ENCODE measurements at places on chromosomes 1 and 21.

DNA sequence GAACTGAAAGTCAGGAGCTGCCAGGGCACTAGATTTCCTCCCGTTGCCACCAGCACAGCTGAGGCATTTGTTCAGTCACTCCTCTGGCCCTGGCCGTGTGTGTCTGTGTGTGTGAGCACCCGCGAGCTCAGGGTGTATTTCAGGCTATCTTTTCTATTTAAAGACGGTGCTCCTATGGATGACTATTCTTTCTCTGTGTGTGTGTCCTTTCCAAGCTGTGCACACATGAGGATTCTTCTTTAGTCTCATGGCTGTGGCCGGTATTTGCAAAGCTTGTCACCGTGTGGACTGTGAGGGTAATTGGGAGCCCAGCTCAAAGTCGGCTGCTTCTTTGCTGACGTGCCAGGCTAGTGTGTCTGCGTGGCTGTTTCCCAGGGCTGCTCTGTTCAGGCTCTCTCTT is 3.0 kb upstream of the KCND3 start:
- no peak for DNase-seq

- no peak for DNase-seq
Measured at GRCh38 chr1:65804584-65804983, 11.9 kb downstream of the PDE4B start.

GRCh38 chr1:244271691-244272308 is 179.9 kb downstream of the ADSS2 start:
- DNase-seq: no peak

DNA sequence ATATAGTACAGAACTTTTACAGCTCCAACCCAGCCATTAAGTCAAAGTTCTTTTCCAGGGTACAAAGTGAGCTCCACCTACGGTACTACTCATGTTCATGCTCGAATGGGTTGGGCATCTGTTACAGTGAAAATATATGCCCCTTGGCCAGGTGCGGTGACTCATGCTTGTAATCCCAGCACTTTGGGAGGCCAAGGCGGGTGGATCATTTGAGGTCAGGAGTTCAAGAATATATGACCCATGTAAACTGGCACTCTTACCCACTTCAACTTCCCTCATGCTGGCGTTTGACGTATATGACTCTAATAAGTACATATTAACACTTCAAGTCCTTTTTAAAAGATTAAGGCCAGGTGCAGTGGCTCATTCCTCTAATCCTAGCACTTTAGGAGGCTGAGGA is 71.3 kb upstream of the PKN2 start:
- DNase-seq: no peak

DNA sequence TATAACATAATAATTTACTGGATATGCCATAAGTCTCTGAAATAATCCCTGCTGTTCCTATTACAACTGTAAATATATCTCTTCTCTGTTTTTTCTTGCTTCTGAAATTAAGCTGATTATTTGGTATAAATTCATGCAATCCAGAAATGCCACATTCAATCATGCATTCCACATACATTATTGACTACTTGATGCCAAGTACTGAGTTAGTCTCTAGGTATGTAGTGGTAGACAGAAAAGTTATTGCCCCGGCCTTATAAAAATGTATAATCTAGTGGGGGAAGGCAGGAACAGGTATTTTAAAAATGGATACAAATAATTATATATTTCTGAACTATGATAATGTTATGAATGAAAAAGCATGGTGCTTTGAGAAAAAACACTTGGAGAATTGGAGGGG is 338.6 kb upstream of the SNX7 start:
- DNase-seq: no peak

GRCh38 chr1:211708006-211708405 is 32.6 kb upstream of the NEK2 start:
- DNase-seq: no peak

- no peak for DNase-seq
Measured at GRCh38 chr1:161930064-161930463, 93.6 kb downstream of the OLFML2B start.

- no peak for DNase-seq
Measured at GRCh38 chr1:113858418-113858817, 13.1 kb downstream of the PTPN22 start.

DNA sequence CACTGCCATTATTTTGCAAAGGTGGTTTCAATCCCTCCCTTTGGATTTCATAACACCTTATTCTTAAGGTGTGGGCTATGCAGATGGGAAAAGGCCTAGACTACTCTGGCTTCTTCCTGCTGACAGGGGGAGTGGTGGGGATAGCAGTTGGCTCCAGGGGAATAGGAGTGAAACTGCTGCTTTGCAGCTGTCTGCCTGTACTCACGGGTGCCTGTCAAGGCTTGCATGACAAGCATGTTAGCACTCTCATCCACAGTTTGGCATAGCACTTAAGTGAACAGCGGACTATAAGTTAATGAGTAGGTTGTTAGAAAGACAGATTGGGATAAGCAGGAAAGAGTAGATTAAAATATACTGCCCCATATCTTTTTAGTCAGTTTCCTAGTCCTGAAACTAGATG is 287.5 kb upstream of the DAB1 start:
- DNase-seq: no peak

GRCh38 chr1:150760013-150760412 is 5.6 kb downstream of the CTSS start:
- no peak for DNase-seq

DNA sequence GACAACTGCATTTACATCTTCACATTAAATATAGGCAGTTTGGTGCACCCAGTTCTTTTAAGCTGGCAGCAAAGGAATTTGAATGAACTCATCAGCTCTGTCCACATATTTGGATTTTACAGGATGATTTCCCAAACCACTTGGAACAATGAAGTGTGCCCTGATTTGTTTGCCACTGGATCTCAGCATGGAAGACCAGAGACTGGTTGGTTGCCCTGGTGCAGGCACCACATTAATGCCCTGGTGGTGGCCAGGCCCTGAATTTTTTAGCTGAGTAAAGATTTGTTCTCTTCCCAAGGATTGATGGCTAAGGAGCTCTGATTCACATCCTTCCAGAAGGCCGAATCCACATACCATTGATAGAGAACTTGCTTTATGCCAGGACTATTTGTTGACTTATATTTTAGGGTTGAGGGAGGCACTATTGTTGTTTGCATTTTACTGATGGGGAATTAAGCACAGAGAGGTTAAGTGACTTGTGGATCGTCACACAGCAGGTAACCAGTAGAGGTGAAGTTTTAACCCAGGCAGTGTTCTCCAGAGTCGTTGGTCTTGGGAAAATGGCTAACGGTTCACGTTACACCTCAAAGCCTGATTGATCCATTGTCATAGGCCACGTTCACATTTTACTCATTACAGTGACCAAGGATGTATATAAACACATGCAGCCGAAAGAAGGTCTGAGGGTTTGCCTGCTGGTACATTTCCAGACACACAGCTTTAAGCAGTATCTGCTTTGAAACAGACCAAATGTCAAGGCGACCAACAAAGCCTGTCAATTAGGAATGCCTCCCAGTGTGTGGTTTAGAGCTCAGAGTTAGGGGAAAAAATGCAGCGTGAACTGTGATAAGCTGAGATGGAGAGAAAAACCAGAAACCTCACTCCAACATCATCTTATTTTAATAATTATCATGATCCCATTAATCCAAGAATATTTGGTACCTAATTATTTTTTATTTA is 50.7 kb downstream of the KAZN start:
- no peak for DNase-seq

- no peak for DNase-seq
Measured at GRCh38 chr1:51636191-51636590, 19.3 kb downstream of the OSBPL9 start.

DNA sequence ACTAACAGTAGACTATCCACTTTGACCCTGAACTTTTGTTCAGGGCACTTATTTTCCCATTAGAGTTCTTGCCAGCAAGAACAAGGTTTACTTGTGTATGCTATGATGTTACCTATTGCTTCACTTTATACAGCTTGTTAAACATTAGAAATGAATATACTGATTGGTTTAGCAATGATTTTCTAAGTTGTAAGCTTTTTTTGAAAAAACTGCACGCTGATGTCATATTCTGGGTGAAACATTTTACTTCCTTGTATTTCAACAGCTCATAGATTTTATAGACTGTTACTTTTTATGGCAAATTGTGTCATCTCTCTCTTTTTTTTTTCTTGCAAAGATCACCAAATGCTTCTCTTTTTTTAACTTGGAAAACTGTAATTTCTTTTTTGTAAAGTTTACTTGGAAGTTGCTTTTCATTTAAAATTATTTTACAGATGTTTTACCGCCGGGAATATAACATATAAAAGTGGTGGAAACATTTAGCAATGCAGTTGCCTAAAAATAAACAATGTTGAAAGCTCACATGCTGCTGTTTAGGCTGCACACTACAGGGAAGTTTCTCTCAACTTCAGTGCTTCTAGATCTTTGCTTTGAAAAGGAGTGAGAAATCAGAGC is 215.3 kb upstream of the NFIA start:
- DNase-seq: no peak

DNA sequence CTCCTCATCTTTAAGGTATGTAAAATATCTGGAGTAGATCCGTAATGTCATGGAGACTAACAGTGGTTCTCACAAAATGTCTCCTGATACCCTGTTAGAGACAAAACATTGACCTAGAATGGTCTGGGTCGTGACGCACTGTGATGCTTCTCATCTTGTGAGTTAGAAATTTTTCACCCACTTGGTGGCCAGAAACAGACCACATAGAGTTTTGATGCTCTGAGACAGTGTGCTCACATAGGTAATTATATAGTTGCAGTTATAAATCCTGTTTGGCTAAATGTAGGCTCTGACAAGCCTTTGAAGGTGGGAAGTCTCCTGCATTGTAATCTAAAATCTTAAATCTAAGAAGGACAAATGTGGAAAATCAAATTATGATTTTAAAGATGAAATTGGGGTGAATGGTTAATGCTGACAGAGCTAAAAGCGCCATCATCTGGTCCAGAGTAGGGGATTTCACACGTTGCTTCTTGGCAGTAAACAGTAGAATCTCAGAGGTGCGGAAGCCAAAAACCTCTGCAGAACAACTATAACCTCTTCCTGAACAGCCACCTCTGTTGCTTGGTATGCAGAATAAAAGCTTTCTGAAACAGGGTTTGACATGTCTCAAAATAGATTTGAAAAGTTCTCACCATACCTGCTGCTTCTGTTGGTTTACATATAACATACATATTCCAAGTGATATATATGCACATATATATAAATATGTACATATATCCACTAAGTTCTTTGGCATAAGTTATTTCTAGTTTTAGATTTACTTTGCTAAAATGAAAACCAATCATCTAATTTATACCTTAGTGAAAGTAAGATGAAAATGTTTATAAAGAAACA is 17.1 kb downstream of the RPAP2 start:
- DNase-seq: no peak

DNA sequence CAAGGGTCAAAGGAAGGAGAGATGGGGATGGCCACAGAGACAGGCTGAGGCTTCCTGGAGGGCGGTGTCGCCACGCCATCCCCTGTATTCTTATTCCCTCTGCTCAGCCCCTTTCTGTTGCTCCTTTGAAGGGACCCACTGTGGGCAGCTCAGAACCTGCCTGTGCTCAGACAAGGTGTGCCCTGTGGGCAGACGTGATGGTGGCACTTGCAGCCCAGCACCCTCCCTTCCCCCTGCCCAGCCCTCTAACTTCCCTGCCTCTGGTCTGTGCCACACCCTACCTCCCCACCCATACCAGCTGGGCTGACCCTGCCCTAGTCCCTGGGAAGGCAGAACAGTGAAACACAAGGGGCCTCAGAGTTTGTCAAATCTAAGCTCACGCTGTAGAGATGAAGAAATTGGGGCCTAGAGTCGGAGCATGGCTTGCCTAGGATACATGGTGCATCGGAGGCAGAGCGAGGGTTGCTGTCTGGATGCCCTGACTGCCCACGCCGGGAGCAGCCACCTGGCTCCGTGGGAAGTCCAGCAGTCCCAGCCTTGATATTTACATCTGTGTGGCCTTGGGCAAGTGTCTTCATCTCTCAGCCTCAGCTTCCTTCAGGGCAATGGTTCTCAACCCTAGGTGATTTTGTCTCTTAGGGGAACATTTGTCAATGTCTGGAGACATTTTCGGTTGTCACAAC is 68.6 kb upstream of the RUNX3 start:
- no peak for DNase-seq

DNA sequence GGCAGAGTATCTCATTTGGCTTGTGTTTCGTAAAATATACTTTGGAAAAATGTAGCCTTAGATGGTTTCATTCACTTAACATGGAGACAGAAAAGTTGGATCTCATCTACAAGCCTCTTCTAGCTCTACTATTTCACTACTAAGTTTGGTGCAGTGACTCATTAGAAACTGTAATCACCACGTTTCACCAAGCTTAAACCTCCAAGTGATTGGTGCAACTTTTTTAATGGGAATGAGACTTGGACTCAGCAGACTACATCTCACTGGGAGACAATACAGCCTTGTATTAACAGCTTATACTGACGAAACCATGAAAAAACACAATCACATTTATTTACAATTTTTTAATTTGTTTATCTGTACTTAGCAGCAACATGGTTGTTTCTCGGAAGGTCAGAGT is 29.9 kb upstream of the NRIP1 start:
- DNase-seq: no peak

- DNase-seq: no peak
Measured at GRCh38 chr1:163170975-163171676, 31.6 kb downstream of the RGS5 start.

DNA sequence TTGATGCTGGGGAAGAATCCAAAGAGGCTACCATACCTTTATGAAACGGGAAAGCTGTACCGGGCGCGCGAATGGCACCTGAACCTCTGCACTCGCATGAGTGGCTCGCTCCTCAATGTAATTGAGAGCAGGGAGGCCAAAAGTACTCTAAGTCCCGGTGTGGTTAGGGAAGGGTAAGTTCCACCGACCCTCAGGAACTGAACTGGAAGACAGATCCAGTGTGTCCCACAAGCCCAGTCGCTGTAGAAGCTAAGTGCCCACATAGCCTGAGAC is 1.0 kb downstream of the GATAD2B start:
- DNase-seq: no peak

- no peak for DNase-seq
Measured at GRCh38 chr1:223455470-223455869, 62.3 kb downstream of the CCDC185 start.

GRCh38 chr1:25182629-25183028 is 49.7 kb downstream of the SYF2 start:
- no peak for DNase-seq

- no peak for DNase-seq
Measured at GRCh38 chr1:82969340-82969739, 1029.6 kb downstream of the TTLL7 start.

DNA sequence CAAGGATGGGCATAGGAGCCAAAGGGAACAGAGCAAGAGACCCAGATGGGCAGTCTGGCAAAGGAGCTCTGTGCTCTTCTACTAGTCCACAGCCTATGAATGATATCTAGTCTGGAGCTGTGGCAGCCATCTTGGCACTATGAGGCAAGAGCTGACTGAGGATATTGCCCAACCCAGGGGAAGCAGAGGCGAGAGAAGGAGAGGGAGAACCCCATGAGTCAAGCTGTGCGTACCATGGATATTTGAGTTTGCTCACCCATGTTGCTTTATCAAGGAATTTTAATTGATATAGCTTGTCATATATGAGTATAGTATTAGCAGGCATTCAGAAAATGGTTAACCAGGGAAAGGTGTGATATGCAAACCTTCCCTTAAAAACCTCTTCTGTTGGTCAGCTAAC is 420.9 kb downstream of the PRDM2 start:
- DNase-seq: no peak

GRCh38 chr21:43590194-43590593 is 69.1 kb downstream of the HSF2BP start:
- no peak for DNase-seq

GRCh38 chr1:97903626-97904025 is 17.2 kb downstream of the DPYD start:
- no peak for DNase-seq

Measured in omental fat pad (tissue), 4 donors.